ENCODE measurements at places on chromosomes 11 and 22.

DNA sequence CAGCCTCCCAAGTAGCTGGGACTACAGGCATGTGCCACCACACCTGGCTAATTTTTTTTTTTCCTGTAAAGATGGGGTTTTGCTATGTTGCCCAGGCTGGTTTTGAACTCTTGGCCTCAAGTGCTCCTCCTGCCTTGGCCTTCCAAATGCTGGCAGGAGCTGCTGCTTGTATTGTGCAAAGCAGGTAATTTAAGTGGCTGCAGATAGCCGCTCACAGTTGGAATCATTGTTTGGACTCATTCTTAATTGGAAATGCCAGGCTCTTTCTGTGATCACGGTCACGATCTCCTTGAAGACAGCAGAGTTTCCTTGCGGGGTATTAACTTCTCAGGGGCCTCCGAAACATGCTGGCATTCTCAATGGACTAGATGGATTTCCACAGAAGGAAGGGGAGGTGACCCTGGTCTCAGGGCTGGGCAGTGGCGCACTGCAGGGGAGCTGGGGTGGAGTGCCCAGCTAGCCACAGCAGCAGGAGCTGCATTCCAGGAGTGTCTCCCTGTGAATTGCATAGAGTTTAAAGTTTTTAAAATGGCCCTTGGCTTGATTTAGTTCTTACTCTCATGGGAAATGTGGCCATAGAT lies 136.1 kb downstream of the MORC2 start:
- DNase-seq: no peak

DNA sequence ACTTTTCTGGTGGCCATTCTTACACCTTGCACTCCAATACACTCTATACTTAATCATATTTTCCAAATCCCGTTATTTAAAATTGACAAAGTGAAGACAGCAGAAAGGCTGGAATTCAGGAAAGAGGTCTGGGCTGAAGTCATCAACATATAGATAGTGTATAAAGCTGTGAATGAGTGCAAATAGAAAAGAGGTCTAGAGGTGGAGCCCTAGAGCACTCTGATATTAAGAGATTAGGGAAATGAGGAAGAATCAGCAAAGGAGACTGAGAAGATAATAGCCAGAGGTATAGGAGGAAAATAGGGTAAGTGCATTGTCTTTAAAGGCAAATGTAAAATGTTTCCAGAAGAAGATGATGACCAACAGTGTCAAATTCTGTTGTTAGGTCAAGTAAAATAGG lies 7.9 kb downstream of the CTR9 start:
- DNase-seq: no peak

DNA sequence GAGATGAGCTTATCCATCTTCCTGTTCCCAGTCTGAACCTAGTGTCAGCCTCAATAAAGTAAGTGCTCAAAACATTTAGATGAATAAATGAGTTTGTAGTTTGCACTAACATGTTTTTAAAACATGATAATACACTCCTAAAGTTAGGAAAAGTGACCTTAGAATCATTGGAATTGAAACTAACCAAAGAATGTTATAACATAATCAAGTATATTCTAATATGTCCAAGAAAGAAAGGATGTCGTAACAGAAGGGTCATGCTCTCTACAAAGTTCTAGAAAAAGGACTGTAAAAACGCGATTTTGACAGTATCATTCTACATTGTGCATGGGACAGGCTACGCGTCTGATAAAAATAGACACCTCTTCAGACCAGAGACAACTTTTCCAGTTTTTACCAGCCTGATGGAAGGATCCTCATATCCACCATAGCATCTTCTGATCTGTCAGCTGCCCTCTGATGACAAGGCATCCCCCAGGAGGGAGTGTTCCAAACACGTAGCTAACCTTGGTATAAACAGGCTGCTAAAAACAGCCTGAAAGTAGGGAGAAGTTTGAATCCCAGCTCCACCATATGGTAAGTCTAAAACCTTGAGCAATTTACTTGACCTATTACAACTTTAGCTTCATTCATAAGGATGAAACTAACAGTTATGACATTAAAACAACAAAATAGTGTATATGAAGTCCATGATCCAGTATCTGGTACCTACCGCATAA lies 30.2 kb downstream of the CLMP start:
- peak; percentile 50 for DNase-seq

- no peak for DNase-seq
Observed at GRCh38 chr11:118684187-118684586, 4.7 kb upstream of the TREH start.

DNA sequence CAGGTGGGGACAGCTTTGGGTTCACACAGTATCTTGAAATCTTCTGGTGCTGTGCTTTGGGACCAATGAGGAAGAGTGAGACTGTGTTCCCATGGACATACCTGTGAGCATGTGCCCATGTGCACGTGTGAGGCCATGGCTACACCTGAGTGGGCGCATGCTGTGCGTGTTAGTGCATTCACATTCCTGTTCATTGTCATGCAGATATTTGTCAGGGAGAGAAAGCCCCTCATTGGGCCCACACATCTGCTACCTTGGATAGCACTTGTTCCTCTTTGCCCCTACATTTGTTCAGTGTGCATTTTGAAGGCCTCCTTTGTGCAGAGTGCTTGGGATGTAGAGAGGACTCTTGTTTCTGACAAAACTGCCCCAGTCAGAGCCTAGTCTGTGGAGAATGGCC lies 154.3 kb upstream of the E2F8 start:
- DNase-seq: no peak

- DNase-seq: peak; percentile 40
Observed at GRCh38 chr11:86151174-86152005, 82.5 kb upstream of the PICALM start.

DNA sequence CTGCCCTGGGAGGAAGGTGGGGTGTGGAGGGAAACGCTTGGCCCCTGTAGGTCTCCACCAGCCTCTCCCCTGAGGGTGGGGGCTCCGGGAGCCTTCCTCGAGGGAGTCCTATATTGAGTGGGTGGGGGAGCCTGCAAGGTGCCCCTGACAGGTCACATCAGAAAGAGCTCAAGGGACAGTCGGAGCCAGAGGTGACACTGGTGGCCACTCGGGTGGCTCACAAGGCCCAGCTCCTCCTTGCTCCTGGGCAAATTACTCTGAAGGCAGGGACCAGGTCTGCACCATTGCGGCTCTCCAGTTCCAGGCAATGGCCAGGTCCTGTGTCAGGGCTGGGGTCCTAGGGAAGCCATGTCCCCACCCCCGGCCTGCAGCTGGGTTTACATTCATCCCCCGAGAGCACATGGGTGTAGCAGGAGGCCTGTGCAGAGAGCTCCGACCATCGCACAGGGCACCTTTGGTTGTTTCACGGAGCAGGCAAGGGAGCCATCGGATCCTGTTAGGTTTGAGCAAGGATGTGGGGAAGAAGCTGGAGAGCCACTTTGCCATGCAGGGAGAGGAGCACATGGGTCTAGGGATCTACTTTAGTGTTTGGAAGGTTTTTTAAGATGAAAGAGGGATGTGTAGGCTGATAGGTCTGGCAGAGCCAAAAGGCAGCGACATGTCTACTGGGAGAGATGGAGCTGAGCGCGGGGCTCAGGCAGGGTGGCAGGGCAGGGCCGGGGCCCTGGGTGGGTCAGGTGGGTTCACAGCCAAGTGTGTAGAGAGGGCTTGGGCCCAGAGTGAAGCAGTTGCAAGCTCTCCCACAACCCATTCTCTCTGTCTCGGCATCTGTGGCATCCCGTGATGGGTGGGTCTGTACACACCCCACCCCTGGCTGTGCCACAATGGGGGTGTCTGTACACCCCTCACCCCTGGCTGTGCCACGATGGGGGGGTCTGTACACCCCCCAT lies 14.8 kb downstream of the CCND1 start:
- DNase-seq: peak; percentile 34

DNA sequence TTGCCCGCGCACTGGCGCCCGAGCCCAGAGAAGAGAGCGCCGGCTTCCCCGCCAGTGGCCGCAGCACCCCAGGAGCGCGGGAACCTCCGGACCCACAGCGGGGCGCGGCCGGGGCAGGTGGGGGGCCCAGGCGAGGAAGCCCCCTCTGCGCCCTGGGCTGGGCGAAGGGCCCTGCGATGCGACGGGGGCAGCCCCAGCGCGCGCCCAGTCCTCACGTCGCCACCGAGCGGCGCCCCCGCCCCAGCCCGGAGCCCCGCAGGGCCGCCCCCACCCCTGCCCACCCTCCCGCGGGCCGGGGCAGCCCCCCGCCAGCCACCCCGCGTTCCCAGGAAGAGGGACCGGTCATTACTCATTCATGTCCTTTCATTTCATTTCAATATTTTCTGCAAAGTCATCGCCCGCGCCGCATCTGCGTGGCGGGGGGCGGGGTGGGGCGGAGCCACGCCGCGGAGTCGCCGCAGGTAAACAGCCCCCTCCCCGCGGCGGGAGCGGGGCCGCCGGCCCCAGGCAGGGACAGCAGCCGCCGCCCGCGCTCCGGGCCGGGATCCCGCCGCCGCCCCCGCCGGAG lies 673 bp upstream of the PANX2 start:
- DNase-seq: no peak

DNA sequence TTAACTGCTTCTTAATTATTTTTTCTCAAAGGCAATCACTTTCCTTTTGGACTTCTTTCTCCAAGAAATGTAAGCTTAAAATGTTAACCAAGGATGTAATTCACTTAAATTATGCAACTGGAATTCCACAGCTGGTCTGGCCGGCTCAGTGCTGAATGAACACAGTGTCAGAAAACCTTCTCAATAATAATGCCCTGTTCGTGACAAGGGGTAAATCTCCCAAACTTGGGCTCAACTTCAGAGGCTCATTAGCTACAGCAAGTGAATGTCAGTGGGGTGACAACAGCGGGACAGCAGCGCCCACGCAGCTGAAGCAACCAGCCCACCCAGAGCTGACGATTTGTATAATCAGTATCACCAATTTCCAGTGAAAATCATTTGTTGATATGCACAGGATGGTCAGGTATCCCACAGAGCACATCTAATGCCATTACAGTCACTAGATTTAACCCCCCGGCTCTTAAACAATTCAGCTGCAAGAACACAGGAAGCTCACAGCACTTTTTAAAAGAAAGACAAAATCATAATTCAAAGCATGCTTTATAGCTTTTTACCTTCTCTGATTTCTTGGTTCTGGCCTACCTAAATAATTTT lies 704.8 kb downstream of the DLG2 start:
- DNase-seq: no peak

Data from mesenchymal stem cell (in vitro differentiated cells and primary cell).